ENCODE measurements at places on chromosomes 5 and 9.

- peak; percentile 74 for DNase-seq
Measured at GRCh38 chr9:128733256-128733655, 9.3 kb upstream of the ZDHHC12 start.

DNA sequence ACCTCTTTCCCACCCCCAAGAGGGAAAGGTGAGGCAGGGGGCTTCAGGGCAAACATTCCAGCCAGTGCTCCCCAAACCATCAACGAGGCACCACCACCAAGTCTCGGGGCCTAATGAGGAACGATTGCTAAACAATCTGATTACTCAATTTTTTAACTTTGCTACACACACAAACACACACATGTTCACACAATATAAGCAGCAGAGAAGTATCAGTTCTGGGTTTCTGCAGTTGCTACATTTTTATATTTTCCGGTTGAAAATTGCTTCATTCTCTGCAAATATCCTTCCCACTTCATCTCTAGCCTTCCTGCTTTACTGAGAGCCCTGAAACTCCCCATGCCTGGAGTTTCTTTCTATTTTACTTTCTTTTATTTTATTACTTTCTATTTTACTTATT, 60.2 kb downstream of the FEM1C start:
- no peak for DNase-seq

GRCh38 chr9:33721674-33722358, 73.5 kb upstream of the PRSS3 start:
- DNase-seq, result peak; percentile 65

DNA sequence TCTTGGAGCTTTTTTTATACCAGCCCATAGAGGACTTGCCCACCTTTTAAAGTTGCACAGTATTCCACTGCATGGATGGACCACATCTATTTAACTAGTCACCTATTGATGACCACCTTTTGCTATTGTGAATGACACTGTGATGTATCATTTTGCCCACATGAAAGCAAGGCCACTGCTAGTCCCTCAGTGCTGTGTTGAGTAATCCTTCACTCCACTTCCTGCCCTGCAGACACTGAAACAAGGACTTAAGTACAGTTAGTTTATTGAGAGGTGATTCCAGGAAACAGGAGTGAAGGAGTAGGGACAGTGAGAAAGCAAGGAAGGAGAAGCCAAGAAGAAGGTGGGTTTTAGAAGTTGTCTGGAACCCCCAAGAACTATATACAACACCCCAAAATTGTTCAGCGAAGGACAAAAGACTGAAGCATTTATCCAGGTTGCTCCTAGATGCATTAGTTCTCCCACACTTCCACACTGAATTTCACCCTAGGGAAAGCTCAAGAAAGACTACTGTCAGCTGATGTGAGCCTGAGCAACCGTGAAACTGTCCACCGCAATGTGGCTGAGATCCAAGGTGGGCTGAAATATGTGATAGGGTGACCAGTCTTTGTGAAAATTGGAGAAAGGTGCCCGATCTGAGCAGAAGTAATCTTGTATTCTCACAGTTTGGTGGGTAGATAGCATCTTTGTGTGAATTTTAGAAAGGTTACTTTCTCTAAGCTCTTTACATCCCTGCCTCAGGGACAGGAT, 45.2 kb upstream of the ANKRD31 start:
- no peak for DNase-seq

DNA sequence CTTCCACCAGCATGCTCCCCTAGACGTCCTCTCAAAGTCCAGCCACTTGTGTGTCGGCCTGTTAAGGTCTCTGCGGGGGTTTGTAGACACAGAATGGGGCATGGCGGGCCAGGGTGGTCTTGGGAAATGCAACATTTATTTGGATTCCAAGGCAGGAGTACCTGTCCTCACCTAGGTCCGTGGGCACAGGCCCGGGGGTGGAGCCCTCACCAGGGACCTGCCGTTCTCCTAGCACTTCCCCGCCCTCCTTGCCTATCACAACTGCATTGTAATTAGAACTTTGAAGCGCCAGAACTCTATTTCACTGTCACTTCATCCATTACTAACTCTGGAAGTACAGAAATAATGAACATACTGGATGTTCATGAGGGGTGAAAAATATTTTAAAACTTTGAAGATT, 268.3 kb upstream of the ACTBL2 start:
- DNase-seq, result no peak

DNA sequence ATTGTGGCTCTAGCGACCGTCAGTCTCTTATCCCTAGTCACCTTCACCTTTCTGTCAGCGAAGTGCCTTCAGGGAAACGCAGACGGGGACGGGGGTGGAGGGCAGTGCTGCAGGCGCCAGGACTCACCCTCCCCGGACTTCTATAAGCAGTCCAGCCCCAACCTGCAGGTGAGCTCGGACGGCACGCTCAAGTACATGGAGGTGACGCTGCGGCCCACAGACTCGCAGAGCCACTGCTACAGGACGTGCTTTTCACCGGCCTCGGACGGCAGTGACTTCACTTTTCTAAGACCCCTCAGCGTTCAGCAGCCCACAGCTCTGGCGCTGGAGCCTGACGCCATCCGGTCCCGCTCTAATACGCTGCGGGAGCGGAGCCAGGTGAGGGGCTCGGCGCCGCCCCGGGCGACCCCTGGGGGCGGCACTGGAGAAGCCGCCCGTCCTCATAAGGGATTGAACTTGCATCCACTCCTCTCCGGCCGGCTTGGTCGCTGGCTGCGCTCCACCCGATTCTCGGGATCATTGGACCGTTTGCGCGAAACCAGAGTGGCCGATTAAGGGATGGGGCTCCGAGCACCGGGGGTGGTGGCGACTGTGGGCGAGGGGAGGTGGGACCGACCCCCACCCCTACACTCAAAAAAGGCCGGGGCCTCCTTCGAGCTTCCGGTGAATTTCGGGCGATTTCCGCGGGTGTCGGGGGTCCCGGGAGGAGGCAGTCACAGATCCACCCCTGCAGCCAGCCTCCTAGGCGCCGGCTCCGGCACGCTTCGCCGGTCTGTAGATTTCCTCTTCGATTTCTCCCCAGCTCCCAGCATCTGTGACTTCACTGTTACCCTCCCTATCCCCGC, 2.7 kb downstream of the PCDHGC5 start:
- no peak for DNase-seq
